ENCODE measurements at places on chromosomes 13 and 19.

- DNase-seq: no peak
Observed at GRCh38 chr13:113746143-113746525, 12.9 kb upstream of the TMEM255B start.

- DNase-seq: no peak
Observed at GRCh38 chr19:989381-990081, 5.4 kb downstream of the WDR18 start.

GRCh38 chr13:97108530-97108900, 113.6 kb upstream of the MBNL2 start:
- no peak for DNase-seq

DNA sequence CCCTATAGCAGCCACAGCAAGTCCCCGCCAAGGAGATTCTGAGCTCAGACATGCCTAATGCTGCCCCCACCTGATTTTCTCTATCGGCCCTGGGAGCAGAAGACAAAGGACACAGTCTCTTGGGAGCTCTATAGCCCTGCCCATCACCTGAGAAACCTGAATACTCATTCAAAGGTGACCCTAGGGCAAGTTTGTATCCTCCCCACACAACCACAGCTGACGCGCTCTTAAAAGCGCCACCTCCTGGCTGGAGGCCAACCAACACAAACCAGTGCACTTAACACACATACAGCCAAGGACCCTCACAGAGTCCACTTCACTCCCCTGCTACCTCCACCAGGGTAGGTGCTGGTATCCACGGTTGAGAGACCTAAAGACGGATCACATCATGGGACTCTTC, 8.8 kb upstream of the IGFL4 start:
- no peak for DNase-seq

DNA sequence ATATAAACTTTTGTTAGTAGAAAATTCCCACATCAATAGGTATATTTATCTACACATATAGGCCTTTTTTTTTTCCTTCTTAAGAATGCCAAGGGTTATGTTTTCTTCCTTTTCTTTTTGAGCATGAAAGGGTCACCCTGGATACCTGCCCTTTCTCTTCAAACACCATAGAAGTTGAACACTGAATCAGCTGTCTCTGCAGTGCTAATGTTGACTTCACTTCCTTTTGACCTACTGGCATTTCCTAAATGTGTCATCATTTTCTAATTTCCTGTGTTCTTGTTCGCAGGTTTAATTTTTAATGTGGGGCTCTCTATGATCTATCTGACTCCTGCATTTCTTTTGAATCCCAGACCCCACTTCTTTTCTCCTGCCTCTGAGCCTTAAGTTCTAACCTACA, 532.0 kb downstream of the GPC6 start:
- DNase-seq: no peak

DNA sequence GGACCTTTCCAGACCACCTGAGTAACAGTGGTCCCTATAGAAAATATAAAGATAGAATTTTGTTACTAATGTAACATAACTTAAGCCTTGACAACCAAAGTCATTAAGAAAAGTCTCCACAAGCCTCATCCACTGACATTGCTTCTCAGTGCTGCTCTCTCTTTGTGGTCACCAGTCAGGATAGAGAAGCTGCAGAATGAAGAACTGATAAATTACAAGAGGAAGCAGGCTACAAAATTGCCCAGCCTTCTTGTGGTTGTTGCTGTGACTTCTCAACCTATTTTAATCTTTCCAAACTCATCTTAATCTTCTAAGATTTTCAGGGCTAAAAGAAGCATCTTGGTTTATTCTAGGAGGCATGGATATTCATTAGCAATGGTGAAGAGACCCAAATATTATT, 343.8 kb downstream of the MZT1 start:
- no peak for DNase-seq

GRCh38 chr19:33809960-33810359, 13.3 kb downstream of the KCTD15 start:
- DNase-seq: no peak

Measured in DMS79 (cell line).